Body of pancreas (tissue), 4 donors: ENCODE measurements at places on chromosomes 5 and 9. TPM values are rescaled to one million over a fixed set of nuclear protein-coding genes. Genes with fewer than 3 reads are reported as not detected.

The SNX30 gene
- total RNA-seq = 8.6 TPM

The RASEF gene
- total RNA-seq = 49.5 TPM

The SAXO1 gene
- not detected for total RNA-seq

The ESM1 gene
- 0.52 TPM for total RNA-seq

The ALDH1A1 gene
- total RNA-seq = 87.7 TPM

The ROPN1L gene
- 4.3 TPM for total RNA-seq

The FOXB2 gene
- total RNA-seq = not detected

The AP3B1 gene
- 23.6 TPM for total RNA-seq

The GBA2 gene
- 54.2 TPM for total RNA-seq

The PCDHA4 gene
- 2.0 TPM for total RNA-seq
